ENCODE measurements at places on chromosomes 3 and 15.

- DNase-seq, result no peak
Observed at GRCh38 chr3:48738926-48739616, 22.1 kb upstream of the IP6K2 start.

DNA sequence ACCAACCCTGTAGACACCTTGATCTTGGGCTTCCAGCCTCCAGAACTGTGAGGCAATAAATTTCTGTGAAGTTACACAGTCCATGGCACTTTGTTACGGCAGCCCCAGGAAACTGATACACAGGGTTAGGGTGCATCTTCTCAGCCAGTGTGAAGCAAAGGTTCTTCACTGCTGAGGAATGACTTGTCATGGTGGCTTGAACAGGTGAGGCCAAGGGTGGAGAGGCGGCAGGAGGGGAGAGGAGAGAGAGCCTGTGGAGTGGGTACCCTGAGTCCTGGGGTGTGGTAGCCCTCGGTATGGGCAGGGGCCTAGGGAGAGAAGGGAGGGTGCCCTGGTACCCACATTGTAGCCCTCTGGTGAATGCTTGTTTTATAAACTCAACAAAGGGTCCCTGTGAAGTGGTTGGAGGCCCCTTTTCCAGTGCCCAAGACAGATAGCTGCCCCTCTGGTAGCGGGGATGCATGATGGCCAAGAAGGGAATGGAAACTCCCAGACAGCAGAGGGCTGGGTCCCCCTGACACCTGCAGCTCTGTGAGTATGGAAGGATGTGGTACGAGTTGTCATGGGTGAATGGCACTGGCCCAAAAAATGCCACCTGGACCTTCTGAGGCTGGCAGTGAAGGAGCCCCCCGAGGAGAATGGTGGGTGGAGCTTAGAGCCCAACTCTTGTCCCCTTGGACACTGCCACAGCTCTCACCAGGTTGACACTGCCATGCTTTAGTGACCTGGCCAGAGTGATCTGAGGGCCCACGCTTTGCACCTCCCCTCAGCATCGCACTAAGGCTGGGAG, 49.6 kb downstream of the SPSB4 start:
- DNase-seq, result no peak

- no peak for DNase-seq
Observed at GRCh38 chr15:84671211-84671610, 13.2 kb upstream of the NMB start.

- no peak for DNase-seq
Observed at GRCh38 chr3:54858093-54858785, 69.6 kb downstream of the LRTM1 start.

GRCh38 chr15:43330780-43331087, 361 bp upstream of the LCMT2 start:
- DNase-seq, result no peak

- no peak for DNase-seq
Observed at GRCh38 chr3:122882361-122882947, 87.6 kb downstream of the SLC49A4 start.

- DNase-seq, result no peak
Observed at GRCh38 chr15:45690581-45691260, 55.9 kb downstream of the SQOR start.

DNA sequence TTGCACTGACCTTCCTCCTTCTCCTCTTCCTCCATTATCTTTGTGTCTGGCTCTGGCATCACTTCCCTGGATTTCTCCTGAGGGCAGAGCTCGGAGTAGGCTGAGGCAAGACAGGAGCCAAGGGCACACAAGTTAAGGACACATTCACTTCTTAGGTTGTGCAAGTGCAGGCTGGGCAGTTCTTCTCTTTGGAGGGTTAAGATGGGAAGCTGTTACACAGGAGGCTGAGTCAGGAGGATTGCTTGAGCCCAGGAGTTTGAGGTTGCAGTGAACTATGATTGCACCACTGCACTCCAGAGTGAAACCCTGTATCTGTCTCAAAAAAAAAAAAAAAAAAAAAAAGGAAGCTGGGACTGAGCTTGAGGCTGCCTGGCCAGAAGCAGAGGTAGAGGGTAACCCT, 176.2 kb upstream of the ANKRD28 start:
- no peak for DNase-seq

GRCh38 chr3:30282154-30282696, 324.2 kb upstream of the TGFBR2 start:
- no peak for DNase-seq

- peak; percentile 29 for DNase-seq
Observed at GRCh38 chr3:177150970-177151627, 46.2 kb downstream of the TBL1XR1 start.

- DNase-seq, result no peak
Observed at GRCh38 chr3:177694951-177695350, 497.7 kb upstream of the TBL1XR1 start.

DNA sequence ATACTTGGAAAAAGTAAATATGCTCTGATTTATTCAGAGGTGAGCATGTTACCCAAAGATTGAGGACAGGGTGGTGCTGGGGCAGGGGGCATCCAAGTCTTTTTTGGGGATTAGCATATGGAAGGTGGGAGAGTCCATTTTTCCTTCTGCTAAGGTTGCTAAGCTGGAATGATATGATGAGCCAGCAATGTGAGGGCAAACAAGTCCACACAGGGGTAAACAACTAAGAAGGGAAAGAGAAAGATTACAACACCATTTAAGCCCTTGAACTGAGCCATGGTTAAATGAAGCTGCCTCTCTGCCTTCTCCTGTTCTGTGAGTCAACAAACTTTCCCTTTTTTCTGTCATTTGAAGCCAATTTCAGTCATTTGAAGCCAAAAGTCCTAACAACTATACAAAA, 89.0 kb downstream of the RPL22L1 start:
- DNase-seq, result no peak

- DNase-seq, result no peak
Observed at GRCh38 chr3:136989781-136990524, 32.2 kb downstream of the IL20RB start.

- DNase-seq, result no peak
Observed at GRCh38 chr3:179376474-179376873, 29.0 kb downstream of the MFN1 start.

DNA sequence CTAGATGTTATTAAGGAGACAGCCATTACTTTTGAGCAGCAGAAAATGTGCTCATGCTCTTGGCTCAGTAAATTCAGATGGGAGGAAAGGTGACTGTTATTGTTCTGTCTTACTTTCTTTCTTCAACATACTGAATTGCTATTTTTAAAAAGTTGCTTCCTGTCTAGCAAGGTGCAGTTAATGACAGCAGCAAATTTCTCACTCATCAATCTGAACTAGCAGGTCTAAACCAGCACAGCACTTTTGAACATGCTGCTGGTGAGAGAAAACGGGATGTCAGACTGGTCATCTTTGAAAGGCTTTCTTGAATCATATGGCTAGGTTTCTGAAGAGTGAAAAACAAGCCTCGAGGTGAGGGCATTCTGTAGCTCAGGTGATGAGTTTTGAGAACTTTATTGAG, 384.7 kb downstream of the MFSD1 start:
- no peak for DNase-seq

- DNase-seq, result no peak
Observed at GRCh38 chr15:49168016-49168415, 2.0 kb upstream of the GALK2 start.

DNA sequence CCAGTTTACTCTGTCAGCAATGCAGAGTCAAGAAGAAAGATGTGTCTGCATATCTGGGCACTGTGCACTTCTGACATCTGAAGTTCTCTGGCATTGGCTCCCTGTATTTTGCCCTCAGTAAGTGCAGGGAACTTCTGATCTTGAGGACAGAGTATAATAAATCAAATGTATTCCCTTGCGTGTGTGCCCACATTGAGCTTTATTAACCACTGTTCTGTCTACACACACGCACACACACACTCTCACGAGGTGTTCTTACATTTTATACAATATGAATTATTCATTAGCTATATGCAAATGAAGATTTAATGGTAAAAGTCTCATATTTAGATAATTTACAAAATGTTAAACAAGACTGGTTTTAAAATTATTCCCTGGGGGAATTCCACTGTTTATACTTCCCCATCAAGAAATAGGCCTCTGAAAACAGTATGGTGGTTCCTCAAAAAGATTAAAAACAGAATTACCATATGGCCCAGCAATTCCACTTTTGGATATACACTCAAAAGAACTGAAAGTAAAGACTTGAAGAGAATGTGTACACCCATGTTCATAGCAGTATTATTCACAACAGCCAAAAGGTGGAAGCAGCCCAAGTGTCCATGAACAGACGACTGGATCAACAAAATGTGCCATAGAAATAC, 24.6 kb upstream of the ANPEP start:
- no peak for DNase-seq

- DNase-seq, result no peak
Observed at GRCh38 chr15:65626856-65627255, 5.1 kb downstream of the SLC24A1 start.

- no peak for DNase-seq
Observed at GRCh38 chr15:48046813-48047438, 73.9 kb upstream of the SLC24A5 start.
